Fibroblast of gingiva (primary cell): ENCODE measurements at places on chromosomes 5 and 9.

DNA sequence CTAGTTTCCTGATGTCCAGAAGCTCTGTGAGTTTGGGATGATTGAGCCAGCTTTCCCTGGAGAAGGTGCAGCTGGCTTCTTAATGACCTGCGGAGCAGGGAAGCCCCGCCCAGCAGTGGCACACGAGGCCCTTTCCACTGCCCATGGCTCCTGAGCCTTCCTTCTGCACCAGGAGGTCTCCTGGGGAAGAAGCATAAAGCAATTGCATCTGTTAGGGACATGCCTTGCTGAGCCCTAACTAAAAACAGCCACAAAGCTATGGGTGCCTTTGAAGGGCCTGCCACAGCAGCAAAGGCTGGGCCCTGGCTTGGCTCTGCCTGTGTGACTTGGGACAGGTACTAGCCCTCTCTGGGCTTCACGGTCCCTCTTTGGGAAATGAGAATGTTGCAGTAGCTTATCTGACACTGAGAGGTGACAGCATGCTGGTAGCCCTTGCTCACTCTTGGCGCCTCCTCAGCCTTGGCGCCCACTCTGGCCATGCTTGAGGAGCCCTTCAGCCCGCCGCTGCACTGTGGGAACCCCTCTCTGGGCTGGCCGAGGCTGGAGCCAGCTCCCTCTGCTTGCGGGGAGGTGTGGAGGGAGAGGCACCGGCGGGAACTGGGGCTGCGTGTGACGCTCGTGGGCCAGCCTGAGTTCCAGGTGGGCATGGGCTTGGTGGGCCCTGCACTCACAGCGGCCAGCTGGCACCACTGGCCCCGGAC is 218.4 kb downstream of the FSTL4 start:
- no peak for DNase-seq

DNA sequence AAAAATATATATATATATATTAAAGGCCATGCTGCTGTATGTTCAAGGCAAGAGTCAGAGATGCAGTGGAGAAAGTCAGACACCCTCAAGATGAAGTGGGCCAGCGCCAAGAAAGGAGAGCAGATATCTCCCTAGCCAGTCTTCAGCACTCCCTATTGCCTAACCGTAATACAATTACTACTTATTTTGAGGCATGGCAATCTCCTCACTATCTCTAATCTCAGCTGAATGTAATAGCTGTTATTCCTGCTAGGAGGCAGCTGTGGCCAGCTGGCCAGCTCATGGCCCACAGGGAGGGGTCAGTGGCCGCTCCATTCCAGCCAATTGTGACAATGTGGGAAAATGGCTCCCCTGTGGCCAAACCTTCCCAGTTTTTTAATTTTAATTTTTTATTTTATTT is 87.5 kb upstream of the FBXW11 start:
- no peak for DNase-seq

GRCh38 chr9:84669013-84669287 is 579 bp upstream of the NTRK2 start:
- DNase-seq, result no peak

- DNase-seq, result no peak
These were observed 57.2 kb downstream of the MEF2C start for GRCh38 chr5:88825584-88826315.

DNA sequence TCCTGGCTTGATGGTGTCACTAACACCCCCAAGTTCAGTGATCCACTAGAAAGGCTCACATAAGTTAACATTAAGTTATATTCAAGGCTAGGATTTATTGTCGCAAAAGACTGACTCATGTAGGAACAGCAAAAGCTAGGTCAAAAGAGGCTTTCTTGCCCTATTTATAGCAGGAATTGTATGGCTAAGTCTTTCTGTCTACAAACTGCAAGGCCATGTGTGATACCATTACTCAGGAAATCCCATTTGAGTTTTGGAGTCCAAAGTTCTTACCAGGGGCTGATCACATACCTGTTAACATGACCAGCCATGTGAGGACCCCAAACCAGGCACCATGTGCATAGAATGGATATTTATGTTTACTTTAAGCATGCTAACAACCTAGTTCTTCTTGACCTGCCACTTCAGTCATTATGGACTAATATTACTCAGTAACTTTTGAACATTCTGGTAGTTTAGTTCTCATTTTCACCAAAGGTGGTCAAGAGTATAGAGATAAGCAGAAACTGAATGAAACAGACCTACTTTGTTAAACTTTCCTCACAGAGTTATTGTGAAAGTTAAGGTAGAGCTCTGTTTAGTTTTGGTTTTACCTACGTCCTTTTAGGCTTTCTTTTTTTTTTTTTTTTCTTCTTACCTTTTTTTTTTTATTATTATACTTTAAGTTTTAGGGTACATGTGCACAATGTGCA is 281.1 kb downstream of the FER start:
- no peak for DNase-seq

DNA sequence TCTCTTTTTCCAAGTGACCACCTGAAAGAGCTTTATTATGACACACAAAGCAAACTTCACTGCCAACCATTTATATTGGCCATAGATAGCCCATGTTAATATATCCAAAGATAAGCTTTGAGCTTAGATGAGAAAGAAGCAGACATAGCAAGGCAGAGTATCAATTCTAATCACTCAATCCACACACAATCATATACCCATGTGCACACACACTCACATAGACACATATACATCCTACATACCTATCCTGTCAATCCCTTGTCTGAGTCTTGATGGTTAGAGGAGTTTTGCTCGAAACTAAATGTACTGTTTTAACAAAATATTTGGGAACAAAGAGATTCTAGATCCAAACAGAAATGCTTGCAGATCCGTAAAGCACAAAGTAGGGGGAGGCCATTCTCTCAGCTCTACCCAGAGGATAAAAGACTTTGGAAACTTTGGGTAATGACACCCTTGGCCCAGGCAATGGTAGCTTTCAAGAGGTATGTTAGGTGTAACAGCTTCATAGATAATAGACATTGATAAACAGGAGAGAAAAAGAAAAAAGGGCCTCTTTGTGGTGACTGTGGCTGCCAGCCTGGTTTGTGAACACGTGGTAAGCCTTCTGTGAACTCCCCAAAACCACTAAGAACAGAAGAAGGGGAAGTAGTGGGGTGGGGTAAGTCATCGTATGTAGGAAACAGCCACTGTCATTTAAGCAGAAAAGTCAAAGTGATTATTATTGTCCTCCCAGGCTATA is 121.6 kb downstream of the TLR4 start:
- DNase-seq, result no peak

GRCh38 chr9:26856413-26857032 is 36.1 kb downstream of the CAAP1 start:
- DNase-seq, result peak; percentile 33

DNA sequence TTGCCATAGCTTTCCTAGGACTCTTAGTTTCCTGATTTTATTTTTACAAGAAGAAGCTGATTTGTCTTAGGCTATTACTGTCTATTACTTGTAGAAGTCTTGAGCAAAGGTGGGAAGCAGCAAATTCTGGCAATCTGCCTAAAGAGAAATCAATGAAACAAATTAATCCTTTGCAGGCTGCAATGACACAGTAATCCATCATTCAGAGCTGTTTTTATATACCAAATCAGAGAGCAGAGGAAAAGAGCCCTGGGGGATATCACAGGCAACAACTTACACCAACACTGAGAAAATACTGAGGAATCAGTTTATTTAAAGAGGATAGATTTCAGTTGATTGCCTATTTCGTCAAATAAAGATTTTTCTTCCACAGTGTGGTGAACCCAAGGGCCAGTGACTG is 13.6 kb downstream of the NR2F1-AS1 start:
- no peak for DNase-seq

- peak; percentile 85 for DNase-seq
These were observed 23.6 kb upstream of the FIBCD1 start for GRCh38 chr9:130962418-130963316.

DNA sequence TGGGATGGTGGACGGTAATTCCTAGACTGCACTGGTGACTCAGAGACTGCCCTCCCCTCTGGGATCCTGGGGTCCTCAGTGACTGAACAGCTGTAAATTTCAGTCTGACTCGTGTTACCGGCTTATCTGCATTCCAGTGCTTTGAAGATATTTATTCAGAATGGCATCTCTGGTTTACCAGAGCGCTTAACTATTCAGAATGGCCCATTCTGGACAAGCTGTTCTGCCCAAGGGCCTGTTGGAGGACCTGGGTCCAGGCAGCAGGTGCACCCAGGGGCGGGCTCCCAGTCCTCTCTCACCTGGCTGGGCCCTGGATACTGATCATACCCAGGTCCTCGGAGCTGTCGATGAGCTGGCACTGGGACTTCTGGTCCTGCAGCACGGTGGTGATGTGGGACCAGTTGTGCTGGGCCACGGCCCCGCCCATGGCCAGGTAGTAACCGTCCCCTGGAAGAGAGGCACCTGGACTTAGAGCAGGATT is 48.0 kb downstream of the SARDH start:
- no peak for DNase-seq

DNA sequence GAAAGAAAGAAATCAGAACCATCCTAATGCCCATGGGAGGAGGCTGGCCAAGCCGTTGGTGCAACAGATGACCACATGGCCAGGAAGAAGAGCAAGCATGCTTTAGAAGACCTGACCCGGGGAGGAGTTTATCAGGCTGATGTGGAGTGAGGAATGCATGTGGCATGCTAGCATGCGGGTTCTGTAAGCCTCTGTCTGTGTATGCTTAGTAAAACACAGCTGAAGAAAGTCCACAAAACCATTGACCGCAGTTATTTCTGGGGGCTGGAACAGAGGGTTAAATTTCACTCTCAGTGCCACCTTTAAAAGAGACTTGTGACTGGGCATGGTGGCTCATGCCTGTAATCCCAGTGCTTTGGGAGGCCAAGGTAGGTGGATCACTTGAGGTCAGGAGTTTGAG is 19.1 kb downstream of the GFI1B start:
- peak; percentile 37 for DNase-seq

- no peak for DNase-seq
These were observed 91.8 kb downstream of the SEMA5A start for GRCh38 chr5:9454012-9454481.

- DNase-seq, result no peak
These were observed 24.8 kb upstream of the ALDH1A1 start for GRCh38 chr9:72977670-72978069.

- no peak for DNase-seq
These were observed 478.0 kb downstream of the ENC1 start for GRCh38 chr5:74162524-74162923.

DNA sequence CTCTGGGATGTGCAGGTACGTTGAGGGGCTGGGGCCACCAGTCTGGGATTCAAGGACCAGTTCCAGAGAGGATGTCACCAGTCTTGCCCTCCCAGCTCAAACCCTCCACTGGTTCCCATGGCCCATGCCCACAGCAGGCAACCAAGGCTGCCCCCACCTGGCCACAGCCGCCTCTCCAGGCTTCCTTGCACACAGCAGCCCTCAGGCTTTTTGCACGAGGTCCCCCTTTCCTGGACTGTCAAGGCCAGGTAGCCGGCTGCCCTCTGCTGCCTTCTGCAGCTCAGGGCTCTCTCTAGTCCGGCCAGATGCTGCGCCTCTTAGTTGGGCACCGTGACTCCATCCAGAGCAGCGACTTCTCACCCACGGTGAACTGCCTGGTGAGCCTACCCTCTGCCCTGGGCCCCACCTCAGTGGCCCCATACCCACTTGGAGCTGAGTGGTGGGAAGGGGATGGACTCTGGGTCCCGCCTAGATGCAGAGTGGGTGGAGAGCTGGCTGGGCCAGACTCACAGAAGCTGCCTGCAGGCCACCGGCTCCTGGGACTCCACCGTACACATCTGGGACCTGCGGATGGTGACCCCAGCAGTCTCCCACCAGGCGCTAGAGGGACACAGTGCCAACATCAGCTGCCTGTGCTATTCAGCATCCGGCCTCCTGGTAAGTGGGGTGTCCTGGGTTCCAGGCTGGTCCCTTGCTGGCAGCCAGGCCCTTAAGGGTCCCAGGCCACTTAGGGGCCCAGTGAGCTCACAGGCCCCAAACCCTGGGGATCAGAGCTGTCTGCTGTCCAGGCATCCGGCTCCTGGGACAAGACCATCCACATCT is 2.9 kb downstream of the WDR38 start:
- DNase-seq, result no peak

GRCh38 chr5:89536020-89536419 is 653.0 kb upstream of the MEF2C start:
- no peak for DNase-seq

- peak; percentile 14 for DNase-seq
These were observed 103.5 kb upstream of the ARRDC3 start for GRCh38 chr5:91486638-91487037.

DNA sequence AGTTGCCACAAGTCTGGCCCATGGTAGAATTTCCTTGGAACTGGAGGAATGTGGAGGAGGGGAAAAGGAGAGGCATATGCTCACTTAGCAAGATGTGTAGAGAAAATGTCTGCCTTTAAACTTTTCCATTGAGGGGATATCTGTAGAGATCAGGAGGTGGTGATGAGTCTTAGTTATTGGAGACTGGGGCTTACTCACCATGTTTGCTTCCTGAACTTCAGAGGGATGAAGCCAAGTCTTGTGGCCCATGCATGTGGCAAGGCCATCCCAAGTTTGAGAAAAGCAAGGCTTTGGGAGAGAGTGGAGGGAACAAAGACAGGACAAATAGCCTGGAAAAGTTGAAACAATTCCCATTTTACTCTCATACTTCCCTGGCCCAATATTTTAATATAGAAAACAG is 124.5 kb downstream of the GDNF start:
- no peak for DNase-seq

DNA sequence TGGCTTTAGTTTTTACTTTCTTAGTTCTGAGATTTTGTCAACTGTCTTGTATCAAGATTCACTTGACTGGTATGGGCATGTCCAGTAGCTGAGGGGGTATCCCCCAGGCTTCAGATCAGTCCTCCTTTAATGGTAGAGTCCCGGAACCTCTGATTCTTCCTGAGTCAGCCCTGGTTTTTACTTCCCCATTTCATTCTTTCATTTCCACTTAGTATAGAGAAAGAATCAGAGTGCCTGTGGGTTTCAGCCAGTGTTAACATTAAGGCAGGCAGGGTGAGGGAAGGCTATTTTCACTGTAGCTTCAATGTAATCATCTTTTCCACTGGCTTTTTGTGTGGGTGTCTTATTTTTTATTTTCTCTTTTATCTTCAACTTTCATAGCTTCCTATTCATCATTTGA is 8.3 kb upstream of the COMMD10 start:
- no peak for DNase-seq

DNA sequence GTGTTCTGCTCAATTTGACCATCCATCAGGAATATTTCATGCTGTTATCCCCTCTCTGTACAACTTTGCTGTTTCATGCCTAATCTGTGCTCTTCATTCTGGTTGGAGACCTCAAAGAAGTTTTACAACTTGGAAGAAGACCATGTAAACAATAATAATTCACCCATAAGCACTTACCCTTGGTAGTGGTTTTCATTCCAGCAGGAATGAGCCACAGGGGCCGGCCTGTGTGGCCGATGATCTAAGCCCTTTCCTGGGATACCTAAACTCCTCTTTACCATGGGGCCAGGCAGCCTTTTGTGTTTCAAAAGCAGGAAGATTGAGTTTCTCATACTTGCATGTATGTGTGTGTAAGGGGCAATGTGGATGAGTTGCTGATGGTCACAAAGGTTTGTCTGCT is 165.0 kb downstream of the FGF1 start:
- DNase-seq, result no peak

DNA sequence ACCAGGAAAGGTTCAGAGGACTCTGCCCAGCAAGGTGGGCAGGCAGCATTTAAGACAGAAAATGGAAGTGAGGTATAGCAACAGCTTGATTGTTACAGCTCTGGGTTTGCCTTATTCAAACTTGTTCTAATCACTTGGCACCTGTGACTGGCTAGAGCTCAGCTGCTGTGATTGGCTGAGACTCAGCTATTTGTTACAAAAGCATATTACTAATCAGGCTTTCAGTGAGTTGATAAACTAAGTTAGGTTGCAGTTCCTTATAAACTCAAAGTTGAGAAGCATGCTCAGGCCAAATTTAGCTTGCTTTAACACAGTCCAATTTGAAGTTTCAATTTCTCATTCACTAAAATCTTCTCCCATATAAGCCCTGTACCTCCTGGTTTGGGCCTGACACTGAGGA is 56.3 kb downstream of the GDA start:
- DNase-seq, result no peak
